ENCODE measurements at places on chromosomes 12 and 14.

DNA sequence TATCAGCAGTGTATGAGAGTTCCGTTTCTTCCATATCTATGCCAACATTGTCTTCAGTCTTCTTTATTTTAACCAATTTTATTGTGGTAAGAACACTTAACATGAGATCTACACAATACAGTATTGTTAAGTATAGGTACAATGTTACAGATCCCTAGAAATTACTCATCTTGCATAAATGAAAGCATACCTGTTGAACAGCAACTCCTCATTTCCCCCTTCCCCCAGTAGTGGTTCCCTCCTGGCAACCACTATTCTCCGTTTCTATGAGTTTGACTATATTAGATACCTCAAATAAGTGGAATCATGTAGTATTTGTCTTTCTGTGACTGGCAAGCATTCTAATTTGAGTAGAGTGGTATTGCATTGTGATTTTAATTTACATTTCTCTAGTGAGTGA lies 150.5 kb downstream of the CRADD start:
- DNase-seq, result no peak

DNA sequence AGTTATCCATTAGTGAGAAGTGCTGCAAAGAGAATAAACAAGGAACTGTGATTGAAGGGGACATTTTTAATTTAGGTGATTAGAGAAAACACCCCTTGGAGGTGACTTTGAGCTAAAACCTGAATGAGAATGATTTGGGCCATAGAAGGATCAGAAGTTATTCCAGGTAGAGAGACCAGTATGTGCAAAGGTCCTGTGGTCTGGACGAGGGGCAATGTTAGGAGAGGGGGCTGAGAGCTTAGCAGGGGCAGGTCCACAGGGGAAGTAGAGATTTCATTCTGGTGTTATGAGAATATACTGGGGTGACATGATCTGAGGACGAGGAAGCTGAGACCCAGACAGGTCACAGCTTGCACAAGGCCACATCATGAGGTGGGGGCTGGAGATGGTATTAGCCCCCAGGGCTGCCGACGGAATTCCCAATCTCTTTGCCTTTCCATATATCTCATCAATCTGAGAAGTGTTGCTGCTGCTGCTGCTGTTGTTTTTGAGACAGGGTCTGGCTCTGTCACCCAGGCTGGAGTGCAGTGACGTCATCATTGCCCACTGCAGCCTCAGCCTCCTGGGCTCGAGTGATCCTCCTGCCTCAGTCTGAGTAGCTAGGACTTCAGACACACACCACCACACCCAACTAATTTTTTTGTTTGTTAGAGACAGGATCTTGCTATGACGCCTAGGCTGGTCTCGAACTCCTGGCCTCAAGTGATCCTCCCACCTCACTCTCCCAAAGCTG lies 55.6 kb downstream of the KCTD10 start:
- no peak for DNase-seq

- no peak for DNase-seq
Measured at GRCh38 chr12:11812586-11813437, 163.3 kb downstream of the ETV6 start.

GRCh38 chr14:104348741-104349140 lies 210.4 kb downstream of the KIF26A start:
- no peak for DNase-seq

GRCh38 chr14:32374155-32374554 lies 45.1 kb downstream of the AKAP6 start:
- no peak for DNase-seq

DNA sequence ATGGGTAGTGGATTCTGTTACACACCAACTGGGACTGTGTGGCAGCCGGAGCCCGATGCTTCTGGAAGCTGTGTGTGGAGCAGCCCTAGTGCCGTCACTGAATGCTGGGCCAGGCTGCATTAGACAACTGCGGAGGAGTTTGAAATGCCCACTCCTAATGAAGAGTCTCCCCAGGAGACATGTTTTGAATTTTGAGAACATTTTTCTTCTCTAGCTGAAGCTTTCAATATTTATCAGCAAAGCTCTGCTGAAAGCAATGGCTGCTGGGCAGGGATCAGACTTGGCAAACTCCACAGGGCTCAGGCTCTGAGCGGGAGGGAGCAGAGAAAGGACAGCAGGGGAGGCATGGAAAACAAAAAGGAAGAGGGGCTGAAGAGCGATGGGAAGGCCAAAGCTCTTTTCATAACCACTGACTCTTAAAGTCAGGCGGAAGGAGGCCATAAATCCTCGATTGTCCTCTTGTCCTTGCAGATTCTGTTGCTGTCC lies 189.1 kb downstream of the MON2 start:
- DNase-seq, result no peak

DNA sequence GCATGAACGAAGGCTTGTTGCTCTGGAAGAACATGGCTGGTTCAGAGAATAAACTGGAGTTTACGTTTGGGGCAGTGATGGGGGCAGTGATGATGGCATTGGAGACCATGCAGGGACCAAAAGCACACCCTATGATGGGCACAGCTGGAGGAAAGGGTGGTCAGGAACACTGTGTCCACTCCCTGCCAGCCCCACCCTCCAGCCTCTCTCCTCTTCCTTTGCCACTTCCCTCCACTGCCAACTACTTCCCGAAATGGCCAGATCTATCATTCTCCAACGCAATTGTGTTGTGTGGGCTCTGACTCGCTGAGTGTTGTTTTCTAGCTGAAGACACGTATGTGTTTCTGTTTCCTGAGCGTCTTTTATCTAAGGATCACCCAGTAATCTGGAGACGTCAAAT lies 39.3 kb upstream of the GSG1 start:
- DNase-seq, result no peak

GRCh38 chr14:99075771-99076375 lies 196.1 kb downstream of the BCL11B start:
- DNase-seq, result no peak

- no peak for DNase-seq
Measured at GRCh38 chr12:119989361-119989730, 310 bp downstream of the BICDL1 start.

DNA sequence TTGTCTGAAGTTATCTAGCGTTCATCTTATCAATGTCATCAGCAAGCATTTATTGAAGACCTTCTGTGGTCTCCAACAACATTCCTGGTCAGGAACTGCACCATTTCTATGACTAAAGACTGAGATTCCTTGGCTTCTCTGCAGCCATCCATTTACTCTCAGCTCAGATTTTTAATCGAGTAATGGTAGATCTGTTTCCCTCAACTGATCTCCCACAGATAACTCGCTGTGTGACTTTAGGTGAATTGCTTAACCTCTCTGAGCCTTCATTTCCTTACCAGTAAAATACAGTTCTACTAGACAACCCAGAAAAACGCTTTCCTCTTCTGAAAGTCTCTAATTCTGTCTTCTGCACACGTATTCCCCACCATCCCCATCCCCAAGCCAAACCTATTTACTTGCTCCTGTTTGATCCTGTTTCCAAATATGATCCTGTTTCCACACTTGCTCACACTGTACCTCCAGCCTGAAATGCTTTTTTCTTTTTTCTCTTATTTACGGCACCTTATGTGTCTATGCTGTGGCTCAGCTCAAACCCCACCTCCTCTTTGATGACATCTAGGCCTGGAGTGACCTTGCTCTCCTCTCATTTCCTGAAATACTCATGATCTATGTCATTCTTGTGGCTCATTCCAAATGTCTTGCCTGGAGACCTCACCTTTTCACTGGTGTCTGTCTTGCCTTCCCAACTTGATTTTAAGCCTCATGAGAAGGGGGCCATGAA lies 21.8 kb downstream of the PLXNC1 start:
- no peak for DNase-seq

DNA sequence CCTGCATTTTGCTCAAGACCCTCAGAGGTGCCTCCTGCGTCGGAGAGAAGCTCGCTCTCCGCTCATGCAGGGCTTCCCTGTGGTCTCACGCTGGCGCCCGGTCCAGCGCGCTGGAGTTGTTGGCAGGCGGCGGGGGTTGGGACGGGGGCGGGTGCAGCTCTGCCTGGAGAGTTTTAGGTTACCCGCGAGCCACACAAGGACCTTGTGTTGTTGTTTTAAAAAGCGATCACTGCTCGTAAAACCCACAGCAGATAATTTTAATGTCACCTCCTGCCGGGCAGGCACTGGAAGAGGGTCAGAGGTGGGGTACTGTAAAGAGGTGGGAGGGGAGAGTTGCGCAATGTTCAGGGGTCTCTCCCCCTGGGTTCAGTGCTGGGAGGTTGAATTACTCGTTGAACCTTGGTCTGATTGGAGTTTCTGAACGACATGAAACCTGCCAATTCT lies 850 bp downstream of the SMOC1 start:
- no peak for DNase-seq

DNA sequence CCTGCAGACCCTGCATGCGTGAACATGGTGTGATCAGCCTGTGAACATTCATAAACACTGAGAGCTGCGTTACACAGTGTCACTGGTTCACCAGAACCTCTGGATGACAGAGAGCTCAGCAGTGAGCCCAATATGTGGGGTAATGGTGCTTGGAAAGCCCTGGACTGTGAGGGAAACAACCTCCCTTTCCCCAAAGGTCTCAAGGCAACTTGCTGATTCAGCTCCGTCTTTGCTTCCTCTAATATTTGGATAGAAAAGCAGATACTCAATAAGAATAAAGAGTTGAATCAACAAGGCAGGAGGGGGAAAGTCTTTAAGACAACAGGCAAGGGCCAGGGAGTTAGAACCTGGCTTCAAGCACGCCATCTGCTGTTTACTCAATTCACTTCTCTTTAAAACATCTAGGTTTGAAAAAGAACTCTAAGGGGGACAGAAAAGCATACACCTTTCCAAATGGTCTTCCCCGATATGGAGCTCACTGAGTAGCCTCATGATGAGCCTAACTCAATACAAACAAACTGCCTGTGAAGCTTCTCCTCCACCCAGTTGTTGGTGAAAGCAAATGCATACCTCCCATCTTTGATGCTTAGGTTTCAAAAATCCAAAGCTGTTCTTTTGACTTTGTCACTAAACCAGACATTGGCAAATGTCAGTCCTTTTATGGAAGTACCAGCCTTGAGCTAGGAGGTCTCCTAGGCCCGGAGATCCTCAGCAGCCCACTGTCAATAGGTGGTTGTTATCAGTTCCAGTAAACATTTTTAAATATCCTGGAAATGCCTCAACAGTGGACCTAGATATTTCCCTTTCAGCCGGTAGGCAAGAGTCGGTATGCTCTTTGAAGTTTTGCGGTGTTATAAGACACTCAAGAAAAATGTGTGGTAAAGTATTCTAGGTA lies 76.1 kb downstream of the SAMD4A start:
- DNase-seq, result no peak

DNA sequence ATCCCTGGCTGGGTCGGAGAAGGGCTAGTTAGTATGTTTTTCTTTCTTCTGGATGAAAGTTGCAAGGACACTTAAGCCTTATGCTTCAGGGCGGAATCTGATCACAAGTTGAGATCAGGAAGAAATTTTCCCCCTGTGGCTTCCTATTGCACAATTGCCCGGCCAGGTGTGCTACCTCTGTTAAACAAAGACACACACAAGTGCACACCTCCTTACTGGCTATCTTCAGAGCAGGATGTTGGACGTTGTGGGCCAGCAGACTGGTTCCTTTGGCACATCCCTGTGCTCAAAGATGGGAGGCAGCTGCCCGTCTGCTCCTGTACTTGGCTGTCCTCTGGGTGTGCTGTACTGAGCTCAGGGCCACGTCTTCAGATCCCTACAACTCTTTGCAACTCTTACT lies 19.1 kb downstream of the ETV6 start:
- DNase-seq, result no peak

- DNase-seq, result no peak
Measured at GRCh38 chr14:83664389-83664788, 1865.6 kb upstream of the FLRT2 start.

GRCh38 chr12:94151582-94151981 lies 3.2 kb downstream of the PLXNC1 start:
- DNase-seq, result no peak

GRCh38 chr14:91294153-91294552 lies 49.6 kb upstream of the GPR68 start:
- DNase-seq, result no peak

DNA sequence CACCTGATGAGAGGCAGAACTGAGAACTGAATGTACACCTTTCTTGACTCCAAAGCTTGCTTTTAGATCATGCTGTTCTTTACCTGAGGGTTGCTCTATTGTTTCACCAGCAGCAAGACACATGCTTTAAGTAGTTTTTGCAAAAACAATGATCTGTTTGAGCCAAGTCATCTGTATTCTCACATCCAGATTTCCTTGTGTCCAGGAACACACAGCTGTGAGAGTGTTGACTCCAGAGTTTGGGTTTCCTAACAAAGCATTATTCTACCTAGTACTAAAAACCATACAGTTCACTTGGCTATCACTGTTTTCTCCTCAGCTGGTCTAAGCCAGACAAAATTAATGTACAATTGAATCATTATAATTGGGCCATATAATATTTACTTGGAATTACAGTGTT lies 120.4 kb downstream of the STAB2 start:
- DNase-seq, result no peak

GRCh38 chr12:89756194-89756584 lies 47.6 kb upstream of the ATP2B1 start:
- DNase-seq, result no peak

GRCh38 chr14:69987406-69988121 lies 108.3 kb downstream of the SMOC1 start:
- DNase-seq, result no peak

- DNase-seq, result no peak
Measured at GRCh38 chr14:51203881-51204280, 36.2 kb upstream of the TMX1 start.

Measured in HS-5 (cell line).